ENCODE measurements at places on chromosomes 7 and 10.

DNA sequence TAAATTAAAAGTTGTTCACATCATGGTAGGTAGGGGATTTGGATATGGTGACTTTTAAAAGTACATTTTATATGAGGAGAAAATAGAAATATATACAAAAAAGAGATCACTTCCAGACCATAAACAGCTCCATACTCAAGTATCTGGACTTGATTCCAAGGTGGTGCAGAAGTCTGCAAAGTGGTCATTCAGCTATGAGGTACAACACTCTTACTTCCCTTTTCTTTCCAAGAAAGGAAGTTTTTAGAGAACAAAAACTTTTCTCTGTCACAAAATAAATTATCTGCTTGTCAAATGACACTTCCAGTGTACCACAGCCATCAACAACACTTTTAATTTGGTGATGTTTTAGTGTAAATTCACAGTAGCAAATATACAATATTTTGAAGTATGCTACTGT is 1013.5 kb downstream of the GATA3 start:
- no peak for DNase-seq

DNA sequence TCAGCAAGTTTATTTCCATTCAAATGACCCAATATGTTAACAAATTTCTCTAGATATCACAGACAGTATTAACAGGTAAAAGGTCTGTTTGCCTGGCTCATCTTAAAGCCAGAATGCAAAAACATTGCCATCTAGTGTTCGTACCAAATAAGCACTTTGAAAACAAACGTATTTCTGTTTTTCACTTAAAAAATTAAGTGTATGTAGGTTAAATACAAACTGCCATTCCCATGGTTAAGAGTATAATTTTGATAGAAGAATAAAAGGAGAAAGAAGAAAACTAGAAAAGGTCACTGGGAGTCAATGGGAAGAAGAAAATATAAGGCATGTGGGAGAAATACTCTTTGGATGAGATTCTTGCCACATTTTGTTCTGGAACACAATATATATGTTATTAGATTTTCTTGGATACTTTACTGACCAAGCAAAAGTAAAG is 51.0 kb downstream of the ORC5 start:
- DNase-seq, result peak; percentile 38

GRCh38 chr10:119502209-119502608 is 40.3 kb downstream of the RGS10 start:
- no peak for DNase-seq

GRCh38 chr7:128120976-128121490 is 89.8 kb upstream of the LRRC4 start:
- DNase-seq, result no peak

DNA sequence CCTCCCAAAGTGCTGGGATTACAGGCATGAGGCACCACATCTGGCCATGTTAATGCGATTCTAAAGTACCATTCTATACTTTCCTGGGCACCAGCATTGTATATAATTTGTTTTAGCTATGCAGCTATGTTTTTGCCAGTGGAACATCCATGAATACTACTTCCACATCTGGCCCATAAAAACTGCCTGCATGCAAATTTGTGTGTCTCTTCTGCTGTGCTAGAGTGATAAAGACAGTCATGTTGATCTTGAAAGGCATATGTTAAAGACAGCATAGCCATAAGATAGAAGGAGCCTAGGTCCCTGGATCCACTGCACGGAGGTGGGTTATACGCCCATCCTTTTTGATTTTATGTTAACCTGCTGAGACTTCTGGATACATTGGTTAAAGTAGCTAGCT is 52.3 kb downstream of the HACD1 start:
- DNase-seq, result no peak

DNA sequence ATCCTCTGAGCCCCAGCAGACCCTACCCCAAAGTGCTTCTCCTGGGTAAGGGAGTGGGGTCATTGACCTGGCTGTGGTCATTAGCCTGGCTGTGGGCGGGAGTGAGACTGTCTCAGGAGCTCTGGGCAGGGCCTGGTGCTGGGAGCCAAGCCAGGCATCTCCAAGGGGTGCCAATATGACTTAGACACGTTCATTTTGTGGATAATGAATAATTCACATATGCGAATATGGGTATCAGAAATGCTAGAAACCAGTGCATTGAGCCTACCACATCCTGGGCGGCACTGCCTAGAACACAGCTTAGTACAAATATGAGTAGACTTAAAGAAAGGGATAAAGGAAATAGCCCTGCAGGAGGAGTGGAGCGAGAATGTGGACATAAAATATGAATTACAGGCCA is 14.4 kb upstream of the SRRM3 start:
- no peak for DNase-seq

- DNase-seq, result no peak
Measured at GRCh38 chr7:69678494-69679187, 80.4 kb downstream of the AUTS2 start.

DNA sequence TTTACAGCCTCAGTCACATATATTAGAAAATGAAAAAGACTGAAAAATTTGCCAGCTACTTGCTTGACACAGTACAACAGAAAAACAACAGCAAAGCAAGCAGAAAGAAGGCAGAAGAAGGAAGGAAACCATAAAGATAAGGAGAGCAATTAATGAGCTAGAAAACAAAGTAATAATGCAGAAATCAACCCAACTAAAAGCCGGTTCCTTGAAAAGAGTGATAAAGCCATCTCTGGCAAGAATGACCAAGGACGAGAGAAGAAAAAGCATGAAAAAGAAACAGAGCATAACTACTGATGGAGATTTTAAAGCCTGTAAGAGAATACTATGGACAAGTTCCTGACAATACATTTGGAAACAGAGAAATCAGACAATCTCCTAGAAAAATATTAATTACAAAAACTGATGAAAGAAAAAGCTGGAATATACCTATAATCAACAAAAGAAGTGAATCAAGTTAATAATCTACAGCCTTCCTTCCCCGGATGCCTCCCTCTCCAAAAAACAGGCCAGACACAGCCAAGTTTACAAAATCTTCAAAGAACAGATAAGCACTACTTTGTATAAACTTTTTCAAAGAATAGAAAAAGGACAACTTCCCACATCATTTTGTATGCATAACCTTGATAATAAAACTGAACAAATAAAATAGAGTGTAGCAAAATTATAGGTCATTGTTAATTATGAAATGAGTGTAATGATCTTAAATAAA is 204.0 kb downstream of the BAMBI start:
- DNase-seq, result no peak

- DNase-seq, result no peak
Measured at GRCh38 chr7:54690050-54690443, 69.0 kb downstream of the SEC61G start.

DNA sequence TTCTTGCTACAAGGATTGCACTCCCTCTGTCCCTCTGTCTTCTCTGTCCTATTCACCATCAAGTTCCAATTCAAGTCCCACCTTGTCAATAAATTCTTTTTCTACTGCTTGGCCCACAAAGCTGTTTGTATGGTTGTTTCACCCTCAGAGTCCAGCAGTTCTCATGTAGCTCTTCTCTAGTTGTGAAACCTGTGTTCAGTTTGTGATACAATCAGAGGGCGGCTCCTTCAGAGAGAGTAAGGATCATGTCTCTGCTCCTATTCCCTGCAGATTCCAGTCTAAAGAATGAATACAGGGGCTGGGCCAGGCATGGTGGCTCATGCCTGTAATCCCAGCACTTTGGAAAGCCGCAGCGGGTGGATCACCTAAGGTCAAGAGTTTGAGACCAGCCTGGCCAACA is 126.6 kb upstream of the BET1 start:
- DNase-seq, result no peak

- DNase-seq, result no peak
Measured at GRCh38 chr7:5546626-5547025, 123.0 kb upstream of the TNRC18 start.

DNA sequence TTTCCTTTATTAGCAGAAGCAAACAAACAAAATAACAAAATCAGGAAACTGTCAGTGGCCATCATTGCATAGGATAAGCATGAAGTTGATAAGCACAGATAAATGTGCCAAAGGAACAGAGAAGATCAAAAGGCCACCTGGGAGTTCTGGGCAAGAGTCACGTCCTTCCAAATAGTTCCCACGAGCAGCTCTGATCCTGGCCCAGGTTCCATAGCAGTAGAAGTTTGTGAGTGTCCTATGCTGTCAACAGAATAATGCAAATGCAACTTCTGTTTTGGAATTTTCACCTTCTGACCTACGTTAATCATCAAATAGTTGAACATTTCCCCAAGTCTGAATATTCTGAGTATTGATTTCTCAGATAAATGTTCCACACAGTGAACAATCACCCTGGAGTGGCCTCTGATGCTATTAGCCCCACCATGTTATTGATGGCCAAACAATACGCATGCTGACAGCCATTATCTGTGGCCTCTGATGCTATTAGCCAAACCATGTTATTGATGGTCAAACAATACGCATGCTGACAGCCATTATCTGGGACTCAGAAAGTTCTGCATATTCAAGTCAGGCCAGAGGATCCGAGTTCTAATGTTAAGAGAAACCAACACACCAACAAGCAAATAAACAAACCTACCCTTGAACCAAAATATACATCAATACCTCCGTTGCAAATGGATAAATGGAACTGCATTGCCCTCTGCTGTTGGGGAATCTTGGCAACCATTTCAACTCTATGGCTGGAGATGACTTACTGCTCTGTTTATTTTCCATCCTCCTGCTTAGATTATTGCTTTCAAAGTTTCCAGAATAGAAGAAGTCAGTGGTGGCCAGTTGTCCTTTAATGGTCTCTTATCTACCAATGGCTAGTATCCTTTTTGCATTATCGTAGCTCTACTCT is 63.3 kb downstream of the MRC1 start:
- no peak for DNase-seq

DNA sequence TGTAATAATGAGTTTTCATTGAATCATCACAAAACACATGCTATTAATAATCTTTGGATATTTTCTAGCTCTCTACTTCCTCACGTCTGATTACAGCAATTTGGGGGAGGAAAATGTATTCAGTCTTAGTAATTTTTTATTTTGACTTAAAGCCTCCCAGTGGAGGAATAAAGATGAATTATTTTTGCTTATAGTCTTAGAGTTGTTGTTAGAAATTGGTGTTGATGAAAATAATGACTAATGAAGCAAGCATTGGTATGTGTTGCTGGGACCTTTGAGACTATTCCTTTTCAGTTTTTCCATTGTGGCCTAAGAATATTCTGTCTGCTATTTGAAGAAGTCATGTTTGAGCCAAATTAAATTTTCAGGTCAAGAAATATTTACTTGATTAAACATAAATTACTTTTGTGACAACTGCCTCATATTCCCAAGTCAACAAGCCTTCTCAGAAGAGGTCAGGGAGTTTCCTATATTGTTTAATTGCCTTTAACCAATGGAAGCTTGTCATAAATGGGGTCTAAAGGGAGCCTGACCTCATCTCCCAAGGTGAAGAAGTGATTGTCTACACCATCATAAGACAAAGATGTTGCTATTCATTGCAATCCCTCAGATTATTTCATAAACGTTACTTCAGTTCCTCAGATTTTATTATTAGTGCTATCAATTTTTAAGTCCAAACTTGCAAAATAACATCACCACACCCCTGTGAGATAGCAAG is 90.0 kb downstream of the ST7 start:
- no peak for DNase-seq

GRCh38 chr7:76425156-76425555 is 406 bp downstream of the ZP3 start:
- DNase-seq, result no peak

DNA sequence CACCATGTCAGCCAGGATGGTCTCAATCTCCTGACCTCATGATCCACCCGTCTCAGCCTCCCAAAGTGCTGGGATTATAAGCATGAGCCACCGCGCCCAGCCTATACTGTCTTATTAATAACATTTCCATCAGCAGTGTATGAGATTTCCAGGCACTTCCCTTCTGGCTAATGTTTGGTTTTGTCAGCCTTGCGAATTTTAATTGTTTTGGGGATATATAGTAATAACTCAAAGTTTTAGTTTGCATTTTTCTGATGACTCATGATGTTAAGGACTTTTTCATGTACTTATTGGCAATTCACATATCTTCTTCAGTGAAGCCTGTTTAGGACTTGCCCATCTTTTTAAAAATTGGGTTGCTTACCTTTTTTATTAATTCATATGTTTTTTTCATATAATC is 76.0 kb downstream of the TMEM270 start:
- DNase-seq, result no peak

DNA sequence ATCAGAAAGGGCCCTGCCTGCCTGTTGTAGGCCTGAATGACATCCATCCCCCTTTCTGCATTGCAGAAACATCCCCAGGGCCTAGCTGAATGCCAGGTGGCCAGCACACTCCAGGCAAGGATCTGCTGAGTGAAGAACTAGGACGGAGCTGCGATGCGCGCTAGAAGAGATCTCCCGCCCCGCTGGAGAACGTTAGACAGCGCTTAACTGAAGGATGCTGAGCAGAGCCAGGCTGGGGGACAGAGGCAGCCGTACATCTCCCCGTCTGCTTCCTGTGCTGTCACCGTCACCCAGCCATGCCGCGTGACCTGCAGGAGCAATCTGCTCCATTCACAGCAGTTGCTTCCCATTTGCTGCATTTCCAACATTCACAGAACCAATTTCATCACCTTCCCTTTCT is 73.3 kb downstream of the FAM53B start:
- DNase-seq, result no peak

- DNase-seq, result no peak
Measured at GRCh38 chr10:49595003-49595712, 15.0 kb upstream of the SLC18A3 start.

- no peak for DNase-seq
Measured at GRCh38 chr10:103839872-103840739, 15.3 kb downstream of the SH3PXD2A start.

DNA sequence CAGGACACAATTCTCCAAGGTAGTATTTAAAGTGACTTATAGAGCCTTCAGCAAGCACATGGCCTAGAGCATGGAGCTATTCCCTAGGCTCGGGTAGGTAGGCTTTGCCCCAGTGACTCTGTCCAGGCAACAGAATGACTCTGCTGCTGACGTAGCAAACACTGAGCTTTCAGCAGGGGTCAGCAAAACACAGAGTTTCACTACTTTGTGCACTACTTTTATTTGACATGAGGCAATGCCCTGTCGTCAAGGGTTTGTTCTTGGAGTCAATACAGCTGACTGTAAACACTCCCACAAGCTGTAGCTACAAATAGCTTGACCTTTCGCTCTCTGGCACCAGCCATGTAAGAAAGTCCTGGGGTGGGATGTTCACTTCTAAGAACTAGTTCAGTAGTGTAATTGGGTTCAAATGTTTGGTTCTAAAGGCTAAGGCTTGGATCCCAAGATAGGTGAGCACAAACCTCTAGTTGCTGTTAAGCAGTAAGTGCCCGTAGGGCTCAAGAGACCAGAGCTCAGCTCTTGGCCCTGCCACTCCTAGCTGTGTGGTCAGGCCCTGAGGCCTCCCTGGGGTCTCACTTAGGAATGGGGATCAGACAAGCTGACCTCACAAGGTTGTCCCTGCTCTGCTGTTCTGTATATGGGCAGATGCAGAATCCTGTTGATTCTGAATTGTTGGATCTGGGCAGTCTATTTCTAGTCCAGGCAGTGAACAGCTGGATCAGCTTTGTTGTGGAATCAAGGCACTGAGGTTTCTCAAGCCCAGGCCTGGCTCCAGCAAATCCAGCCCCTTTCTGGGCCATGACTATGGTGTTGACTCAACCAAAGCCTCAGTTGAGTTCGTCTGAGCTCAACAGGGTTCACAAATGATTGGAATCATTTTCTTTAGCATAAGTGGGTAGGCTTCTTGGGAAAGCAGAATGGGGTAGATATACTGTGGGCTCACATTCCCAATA is 10.7 kb downstream of the NODAL start:
- no peak for DNase-seq

Measured in NCI-H345 (cell line).